ENCODE measurements at places on chromosomes 7 and 10.

- no peak for DNase-seq
These were observed 79.3 kb upstream of the IL6 start for GRCh38 chr7:22647451-22648257.

GRCh38 chr10:84352251-84352842, 24.0 kb downstream of the CCSER2 start:
- peak; percentile 76 for DNase-seq

DNA sequence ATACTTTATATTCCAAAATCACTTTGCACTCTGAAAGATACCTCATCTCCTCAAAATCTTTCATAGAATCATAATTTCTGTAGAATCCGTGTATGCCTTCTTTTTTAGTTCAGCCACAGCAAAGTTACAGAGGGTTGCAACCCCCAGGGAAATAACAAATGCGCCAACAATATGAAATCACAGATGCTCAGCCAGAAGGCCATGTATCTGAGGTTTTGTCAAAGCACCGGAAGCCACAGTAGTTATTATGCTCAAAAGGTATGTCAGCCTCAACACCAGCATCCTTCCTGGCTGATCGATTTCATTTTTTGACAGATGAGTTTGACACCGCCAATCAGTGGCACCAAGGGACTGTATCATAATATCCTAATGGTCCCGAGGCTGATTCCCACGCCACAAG, 204.1 kb downstream of the KCNMA1 start:
- no peak for DNase-seq

- peak; percentile 10 for DNase-seq
These were observed 134.8 kb upstream of the ZMIZ1 start for GRCh38 chr10:78933828-78934531.

DNA sequence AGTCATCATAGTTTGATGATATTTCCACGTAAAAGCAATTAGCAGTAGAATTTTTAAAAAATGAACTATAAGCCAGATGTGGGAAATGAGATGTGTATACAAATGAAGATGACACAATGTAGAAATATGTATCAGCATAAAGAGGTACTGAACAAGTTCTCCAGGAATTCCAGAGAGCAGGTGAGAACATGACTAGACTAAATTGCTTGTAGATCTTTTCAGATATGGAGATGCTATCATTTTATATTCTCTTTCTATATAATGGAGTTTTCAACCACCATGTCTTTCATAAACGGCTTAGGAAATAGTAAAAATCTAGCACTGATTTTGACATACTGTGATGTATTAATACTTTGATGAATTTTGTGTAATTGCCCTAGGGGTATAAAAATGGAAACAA, 130.9 kb downstream of the SEMA3D start:
- no peak for DNase-seq

DNA sequence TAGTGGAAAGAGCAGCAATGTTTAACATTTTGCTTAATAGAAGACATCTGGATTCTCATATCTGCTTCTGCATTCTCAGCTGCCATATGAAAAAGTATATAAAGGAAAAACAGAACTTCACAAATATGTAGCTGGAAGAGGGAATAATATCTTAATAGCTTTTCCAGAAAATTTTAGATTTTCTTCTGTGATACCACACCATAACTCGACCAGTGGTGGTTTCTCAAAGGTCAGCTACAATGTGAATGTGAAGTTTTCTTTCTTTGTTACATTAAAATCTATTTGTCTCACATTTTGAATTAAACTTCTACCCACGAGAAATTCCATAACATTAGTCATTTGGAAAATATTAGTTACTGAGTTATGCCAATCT, 339.8 kb downstream of the PARD3 start:
- DNase-seq: no peak

DNA sequence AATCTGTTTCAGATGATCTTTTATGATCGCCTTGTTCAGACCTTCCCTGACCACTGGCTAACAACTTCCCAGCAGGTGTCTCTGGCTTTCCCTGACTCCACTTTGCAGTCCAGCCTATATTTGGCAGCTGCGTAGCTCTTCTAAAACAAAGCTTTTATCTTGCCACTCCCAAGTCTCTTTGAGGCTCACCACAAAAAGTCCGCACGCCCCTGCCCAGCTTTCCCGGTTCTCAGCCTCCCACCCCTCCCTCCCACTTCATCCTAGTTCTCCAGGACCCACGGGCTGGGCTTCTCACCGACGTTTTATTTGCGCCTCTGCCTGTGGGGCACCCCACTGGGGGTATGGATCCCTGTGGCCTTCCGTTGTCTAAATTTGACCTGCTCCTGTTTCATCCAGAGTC, 58.9 kb upstream of the USP6NL start:
- no peak for DNase-seq
